SHP77 (cell line): ENCODE measurements at places on chromosomes 6 and 20.

- DNase-seq = no peak
Observed at GRCh38 chr20:38631155-38632022, 29.8 kb downstream of the ARHGAP40 start.

DNA sequence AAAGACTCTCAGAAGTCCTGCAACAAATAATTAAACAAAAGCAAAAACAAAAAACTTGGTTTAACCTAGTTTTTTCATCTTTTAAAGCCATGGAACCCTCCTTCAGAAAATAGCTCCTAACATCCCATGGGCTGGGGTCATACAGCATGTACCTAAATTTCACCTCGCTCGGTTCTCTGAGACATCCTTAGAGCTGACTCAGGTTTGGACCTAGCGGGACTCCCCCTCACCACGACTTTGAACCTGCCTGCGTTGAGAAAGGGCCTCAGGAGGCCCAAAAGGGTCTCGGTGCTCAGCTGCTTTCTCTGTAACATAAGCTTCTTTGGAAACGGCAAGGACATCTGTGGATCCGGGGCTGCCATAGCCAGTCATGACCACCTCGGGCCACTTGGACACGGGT is 112.8 kb downstream of the NFATC2 start:
- no peak for DNase-seq

DNA sequence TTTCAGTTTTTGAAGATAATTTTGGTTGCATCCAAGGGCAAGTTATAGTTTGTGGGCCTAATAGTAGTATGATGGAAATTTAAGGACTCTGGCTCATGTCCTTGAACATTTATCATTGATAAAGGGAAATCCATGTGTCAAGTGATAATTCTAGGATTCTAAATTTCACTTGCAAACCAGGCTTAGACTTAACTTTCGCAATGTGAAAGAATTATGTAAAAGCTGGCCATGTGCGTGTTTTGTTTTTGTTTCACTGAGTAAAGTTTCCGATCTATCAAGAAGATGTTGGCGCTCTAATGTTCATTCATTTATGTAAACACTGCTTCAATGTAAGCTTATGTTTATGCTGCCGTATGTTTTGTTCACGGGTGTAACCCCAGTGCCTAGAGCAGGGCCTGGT is 302.0 kb downstream of the SOX4 start:
- DNase-seq = no peak

GRCh38 chr6:12012038-12012557 is at the start of gene HIVEP1:
Gene HIVEP1 (plus strand): TSS chr6:12012312. CDS start chr6:12015629, 3,317 bp downstream.
- DNase-seq = peak; percentile 26

- DNase-seq = no peak
Observed at GRCh38 chr6:15305496-15305895, 59.6 kb downstream of the JARID2 start.

DNA sequence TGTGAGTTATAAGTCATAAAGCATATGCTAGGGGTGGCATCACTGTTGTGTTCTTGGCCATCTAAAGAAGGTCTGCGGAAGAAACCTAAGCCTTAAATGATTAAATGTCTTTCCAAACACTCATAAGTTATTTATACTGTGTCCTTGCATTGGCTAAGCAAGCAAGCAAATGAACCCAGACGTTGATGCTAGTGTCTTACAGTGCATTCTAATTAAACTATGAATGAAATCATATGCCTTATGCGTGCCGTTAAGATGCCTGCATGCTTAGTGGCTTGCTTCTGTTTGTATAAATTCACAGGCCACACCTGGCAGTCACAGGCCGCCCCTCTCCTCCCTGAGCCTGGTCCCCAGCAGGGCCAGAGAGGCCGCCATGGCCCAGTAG is 49.9 kb downstream of the RIN2 start:
- no peak for DNase-seq
